ENCODE measurements at places on chromosomes 16 and 17.
A peak's percentile ranks its signal among the peaks of the same experiment; 100 is the strongest.

DNA sequence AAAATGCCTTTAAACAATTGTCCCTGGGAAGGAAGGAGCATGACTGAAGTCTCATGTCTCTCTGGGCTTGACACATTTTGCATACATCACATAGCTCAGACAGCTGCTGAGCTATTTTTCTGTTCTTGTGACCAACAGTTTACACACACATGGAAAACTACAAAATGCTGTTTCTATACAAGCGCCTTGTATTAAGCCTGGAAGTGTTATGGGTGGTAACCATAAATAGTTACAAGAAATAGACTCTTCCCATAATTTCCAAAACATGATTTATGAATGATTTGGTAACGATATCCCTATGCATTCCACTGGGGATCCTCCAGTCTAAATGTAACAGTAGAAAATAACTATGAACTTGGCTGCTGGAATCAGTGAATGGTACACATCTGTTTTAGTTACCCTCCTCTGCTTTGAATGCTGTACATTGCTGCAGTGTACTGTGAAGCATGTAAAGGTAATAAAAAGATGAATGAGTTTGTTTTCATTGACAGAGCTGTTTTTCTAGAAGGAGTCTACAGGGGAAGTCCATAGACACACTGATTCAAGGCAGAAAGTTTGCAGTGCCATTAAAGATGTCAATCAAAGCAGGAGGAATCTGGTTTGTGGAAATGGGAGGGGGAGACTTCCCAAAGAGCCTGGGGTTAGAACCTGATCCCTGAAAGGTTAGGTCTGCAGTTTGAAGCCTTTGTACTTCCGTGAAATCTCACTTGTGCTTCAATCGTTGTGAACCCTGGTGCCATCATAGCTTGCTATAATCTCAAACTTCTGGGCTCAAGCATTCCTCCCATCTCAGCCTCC is 5.0 kb downstream of the ACSF2 start:
- no peak for DNase-seq

DNA sequence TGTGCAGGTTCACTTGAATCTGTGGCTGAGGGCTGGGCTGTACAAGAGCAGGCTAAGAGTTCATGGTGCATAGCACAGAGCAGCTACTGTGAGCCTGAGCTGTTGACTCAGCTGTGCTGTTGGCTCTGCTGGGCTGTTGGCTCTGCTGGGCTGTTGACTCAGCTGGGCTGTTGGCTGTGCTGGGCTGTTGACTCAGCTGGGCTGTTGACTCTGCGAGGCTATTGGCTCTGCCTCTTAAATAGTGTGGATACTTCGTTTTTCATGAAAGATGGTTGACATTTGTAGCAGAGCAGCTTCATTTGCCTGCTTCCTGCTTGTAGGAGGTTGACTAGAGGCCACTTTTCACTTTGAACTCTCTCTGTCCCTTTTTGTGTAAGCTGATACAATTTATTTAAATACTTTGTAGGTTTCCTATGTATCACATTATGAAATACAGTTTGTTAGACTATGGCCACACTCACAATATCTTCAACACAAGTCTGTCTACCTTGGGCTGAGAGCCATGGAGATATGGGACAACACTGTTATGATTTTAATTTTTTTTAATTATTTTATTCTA is 40.3 kb upstream of the CCNF start:
- no peak for DNase-seq

GRCh38 chr17:77829843-77830799 is 128.4 kb upstream of the TNRC6C start:
- no peak for DNase-seq

DNA sequence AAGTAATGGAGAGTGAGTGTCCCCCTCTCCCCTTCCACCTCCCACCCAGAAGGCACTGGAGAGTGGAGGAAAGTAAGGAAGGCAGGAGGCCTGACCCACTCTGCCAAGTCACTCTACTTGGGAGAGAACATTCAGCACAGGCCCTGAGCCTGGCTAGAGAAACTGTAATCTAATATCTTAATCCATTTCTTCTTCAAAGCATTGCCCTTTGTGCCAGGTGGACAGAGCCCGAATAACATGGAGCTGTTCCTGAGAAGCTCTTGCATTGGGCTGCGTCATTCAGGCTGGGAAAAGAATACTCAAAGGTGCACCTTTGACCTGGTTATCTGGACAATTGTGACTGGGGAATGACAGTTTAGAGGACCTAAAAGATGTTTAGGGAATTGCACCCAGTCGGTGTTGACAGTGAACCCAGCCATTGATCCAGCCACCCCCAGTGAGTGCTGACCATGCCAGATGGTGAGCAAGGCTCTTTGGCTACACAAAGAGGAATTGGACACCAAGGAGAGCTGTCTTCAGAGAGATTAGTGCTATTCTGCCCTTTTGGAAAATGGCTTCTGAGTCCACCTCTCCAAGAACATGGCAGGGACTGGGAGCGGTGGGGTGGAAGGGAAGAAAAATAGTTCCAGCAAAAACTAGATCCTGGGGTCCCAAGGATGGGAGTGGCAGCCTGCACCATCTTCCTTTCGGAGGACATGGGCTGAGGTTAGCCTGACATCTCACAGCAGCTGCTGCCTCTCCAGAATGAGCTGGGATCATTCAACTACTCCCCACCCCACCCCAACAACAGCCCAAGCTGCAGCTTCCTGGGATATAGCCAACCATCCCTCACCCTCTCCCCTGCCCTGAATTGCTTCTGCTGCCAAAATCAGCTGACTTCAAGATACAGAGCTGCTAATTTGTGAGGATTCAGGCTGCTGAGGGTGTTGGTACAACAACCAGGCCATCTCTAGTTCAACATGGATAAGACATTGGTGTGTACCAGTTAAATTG is 11.6 kb upstream of the NOG start:
- DNase-seq: no peak

DNA sequence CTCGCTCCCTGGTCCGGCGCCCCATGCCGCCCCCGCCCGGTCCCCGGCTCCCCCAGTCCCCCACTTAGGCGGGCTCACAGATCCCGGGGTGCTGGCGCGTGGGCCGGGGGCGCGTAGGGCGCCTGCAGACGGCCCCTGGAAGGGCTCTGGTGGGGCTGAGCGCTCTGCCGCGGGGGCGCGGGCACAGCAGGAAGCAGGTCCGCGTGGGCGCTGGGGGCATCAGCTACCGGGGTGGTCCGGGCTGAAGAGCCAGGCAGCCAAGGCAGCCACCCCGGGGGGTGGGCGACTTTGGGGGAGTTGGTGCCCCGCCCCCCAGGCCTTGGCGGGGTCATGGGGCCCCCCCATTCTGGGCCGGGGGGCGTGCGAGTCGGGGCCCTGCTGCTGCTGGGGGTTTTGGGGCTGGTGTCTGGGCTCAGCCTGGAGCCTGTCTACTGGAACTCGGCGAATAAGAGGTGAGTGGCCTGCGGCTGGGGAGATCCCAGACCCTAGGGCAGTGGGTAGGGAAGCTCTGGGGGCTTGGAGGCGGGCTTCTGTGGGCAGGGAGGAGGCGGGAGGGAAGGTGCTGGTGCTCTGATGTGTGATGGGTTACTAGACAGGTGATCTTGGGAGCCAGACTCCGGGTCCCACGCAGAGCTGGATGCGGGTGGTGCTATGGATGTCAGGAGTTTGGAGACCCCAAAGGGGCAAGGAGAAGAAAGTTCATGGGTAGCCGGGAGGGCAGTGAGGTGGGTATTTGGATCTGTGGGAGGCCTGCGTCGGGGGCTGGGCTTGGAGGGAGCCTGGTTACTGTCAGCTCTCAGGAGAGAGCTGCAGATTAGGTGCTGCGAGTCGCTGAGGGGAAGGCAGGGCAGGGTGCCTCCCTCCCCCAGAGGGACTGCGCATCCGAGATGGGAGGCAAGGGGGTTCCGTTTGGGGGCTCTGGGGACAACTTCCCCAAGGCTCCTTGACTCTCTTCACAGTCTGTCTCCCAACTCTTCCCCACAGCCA is 560 bp downstream of the EFNB3 start:
- no peak for DNase-seq

GRCh38 chr17:47708864-47709541 is 15.0 kb downstream of the TBKBP1 start:
- DNase-seq: no peak

GRCh38 chr17:67276075-67276474 is 31.1 kb upstream of the HELZ start:
- no peak for DNase-seq

DNA sequence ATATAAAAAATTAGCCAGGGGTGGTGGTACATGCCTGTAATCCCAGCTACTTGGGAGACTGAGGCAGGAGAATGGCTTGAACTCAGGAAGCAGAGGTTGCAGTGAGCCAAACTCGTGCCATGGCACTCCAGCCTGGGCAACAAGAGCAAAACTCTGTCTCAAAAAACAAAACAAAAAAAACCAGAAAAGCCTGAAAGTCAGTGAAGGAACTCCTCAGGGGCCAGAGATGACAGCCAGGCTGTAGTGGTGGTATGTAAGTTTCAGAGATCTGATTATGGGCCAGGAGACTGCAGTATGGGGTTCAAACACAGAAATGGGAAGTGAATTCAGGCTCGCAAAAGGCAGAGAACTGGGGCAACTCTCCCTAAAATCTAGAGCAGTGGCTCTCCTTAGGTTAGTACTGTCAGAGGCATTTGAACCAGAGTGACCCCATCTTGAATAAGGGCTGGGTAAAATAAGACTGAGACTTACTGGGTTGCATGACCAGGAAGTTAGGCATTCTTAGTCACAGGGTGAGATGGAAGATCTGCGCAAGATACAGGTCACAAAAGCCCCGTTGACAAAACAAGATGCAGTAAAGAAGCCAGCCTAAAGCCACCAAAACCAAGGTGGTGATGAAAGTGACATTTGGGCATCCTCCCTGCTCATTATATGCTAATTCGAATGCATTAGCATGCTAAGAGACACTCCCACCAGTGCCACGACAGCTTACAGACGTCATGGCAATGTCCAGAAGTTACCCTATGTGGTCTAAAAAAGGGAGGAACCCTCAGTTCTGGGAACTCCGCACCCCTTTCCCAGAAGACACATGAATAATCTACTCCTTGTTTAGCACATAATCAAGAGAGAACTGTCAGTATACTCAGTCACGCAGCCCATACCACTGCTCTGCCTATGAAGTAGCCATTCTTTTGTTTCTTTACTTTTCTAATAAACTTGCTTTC is 120.2 kb upstream of the XYLT1 start:
- DNase-seq: no peak

DNA sequence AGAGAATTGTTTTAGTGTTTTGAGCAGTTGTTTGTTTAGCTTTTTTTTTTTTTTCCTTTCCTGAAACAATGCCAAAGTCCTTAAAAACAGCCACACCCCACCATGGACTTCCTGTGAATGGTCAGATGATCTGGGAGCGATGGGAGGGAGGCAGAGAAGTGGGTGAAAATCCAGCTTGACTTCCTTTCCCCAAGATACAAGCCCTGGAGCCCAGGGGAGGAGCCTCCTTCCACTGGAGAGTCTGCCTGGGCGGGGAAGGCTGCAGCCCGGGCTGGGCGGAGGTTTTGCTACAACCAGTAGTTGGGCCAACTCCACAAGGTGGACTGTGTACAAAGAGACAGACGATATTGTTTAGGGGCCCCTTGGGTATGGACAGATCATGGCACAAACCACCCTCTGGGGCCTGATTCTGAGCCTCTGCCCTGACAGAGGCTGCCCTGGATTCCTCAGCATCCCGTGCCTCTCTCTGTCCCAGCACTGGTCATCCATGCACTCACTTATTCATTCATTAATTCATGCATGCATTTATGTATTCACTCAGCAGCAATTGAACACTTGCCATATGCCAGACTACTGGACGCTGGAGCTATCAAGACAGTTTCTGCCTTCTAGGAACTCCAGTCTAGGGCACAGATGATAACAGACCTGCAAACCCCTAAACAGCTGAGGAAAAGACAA is 29.8 kb downstream of the WSB1 start:
- DNase-seq: no peak

GRCh38 chr16:25163683-25164082 is 52.1 kb downstream of the LCMT1 start:
- no peak for DNase-seq

DNA sequence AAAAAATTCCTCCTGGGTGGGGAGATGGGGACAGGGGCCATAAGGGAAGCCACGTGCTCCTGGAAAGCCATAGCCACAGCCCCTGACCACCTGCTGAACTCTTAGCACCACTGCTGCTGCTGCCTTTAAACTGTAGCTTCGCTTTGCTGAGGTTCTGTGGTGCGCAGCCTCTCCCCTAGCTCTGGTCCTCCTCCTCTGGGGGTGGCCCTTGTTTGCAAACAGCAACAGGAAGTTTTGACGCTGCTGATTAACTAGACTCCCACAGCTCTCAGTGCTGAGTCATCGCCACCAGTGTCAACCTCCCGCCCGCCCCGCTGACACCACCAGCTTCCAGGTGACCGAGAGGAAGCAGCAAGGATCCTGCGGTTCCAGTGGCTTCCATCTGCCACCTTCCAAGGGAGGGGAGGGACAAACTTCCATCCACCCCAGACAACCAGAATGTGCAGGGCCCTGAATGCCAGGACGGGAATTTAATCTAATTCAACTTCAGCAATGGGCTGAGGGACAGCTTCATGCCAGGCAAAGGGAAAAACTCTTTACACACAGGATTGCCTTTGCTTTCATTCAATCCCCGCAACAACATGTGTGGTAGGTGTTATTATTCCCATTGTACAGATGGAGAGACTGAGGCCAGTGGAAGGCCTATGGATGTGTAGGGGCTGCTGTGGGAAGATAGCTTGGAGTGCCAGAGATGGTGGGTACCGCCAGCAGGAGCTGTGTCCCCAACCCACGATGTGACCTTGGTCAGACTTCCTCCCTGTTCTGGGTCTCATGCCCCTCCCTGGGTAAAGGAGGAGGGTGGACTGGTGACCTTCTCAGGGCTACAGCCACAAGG is 8.1 kb upstream of the KIFC3 start:
- peak; percentile 76 for DNase-seq

GRCh38 chr16:23682181-23682580 is 3.5 kb downstream of the PLK1 start:
- no peak for DNase-seq

DNA sequence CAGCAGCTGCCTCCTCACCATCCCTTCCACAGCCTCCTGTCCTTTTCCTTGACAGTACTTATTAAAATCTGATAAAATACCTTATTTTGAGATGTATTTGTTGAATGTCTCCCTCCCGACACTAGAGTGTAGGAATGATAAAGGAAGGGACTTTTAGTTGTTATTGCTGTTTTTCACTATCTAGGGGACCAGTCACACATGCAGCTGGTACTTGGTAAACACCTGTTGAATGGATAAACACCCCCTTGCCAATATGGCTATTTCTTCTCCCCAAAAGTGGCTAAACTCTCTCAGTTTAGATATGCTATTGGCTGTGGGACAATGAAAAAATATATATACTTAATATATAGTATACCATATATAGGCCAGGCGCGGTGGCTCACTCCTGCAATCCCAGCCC is 96.7 kb downstream of the STX8 start:
- no peak for DNase-seq

- peak; percentile 67 for DNase-seq
Measured at GRCh38 chr17:50931144-50931908, 65.2 kb upstream of the TOB1 start.

Data from liver (tissue), 10 donors.